T-helper 17 cell (primary cell): ENCODE measurements at places on chromosomes 11 and 22.

GRCh38 chr11:64041846-64042245, 6.1 kb downstream of the FLRT1 start:
- no peak overlapping the region for H3K4me3 ChIP-seq
- DNase-seq = no peak
- peaks cover 25% of the 10 kb centered on the region for H3K27me3 ChIP-seq
- H3K27ac ChIP-seq = no peak overlapping the region
- peaks cover 2% of the 10 kb centered on the region for H3K4me1 ChIP-seq

- no peak overlapping the region for H3K27ac ChIP-seq
- DNase-seq = no peak
- no peaks in the 10 kb centered on the region for H3K4me1 ChIP-seq
- H3K36me3 ChIP-seq = no peaks in the 10 kb centered on the region
- H3K4me3 ChIP-seq = no peak overlapping the region
These were observed 572.9 kb downstream of the NTM start for GRCh38 chr11:131943295-131943694.

- H3K4me1 ChIP-seq = peaks cover 17% of the 10 kb centered on the region
- H3K4me3 ChIP-seq = no peak overlapping the region
These were observed 4.5 kb downstream of the ZMAT5 start for GRCh38 chr22:29762263-29762662.

DNA sequence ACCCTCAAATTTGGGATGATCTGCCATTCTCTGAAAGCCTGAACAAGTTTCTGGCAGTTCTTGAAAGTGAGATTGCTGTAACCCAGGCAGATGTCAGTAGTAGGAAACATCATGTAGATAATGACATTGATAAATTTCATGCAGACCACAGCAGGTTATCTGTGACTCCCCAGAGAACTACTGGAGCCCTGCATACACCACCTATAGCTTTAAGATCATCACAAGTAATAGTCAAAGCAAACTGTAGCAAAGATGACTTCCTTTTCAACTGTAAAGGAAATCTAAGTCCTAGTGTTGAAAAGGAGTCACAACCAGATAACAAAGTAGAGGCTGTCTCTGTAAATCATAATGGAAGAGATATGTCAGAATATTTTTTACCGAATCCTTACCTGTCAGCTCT, 31.0 kb downstream of the DDIAS start:
- no peak for DNase-seq
- no peaks in the 10 kb centered on the region for H3K27me3 ChIP-seq
- H3K4me3 ChIP-seq = no peak overlapping the region
- no peaks in the 10 kb centered on the region for H3K36me3 ChIP-seq

DNA sequence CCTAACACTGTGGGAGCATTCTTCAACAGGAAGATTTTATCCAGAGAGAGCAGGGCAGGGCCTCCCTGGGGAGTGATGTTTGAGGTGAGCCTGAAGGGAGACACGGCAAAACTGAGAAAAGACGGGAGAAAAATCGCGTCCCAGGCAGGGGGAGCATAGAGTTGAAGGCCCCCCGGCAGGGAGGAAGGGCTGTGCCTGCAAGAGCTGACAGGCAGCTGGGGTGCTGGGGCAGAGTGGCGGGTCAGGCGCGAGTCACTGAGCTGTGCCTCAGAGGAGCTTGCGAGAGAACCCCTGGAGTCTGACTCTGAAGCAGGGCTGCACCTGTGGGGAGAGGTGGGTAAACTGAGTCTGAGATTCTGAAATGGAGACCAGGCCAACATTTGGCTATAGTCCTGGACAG, 14.8 kb downstream of the PKNOX2 start:
- no peak overlapping the region for H3K27ac ChIP-seq
- H3K4me3 ChIP-seq = no peak overlapping the region
- no peaks in the 10 kb centered on the region for H3K4me1 ChIP-seq
- peaks cover 6% of the 10 kb centered on the region for H3K36me3 ChIP-seq
- peaks cover 84% of the 10 kb centered on the region for H3K27me3 ChIP-seq

- peaks cover 27% of the 10 kb centered on the region for H3K4me1 ChIP-seq
- peaks cover 6% of the 10 kb centered on the region for H3K27me3 ChIP-seq
- no peak overlapping the region for H3K27ac ChIP-seq
- no peak for DNase-seq
- H3K4me3 ChIP-seq = no peak overlapping the region
- H3K36me3 ChIP-seq = peaks cover 3% of the 10 kb centered on the region
These were observed 48.0 kb upstream of the AMPD3 start for GRCh38 chr11:10407055-10407454.

DNA sequence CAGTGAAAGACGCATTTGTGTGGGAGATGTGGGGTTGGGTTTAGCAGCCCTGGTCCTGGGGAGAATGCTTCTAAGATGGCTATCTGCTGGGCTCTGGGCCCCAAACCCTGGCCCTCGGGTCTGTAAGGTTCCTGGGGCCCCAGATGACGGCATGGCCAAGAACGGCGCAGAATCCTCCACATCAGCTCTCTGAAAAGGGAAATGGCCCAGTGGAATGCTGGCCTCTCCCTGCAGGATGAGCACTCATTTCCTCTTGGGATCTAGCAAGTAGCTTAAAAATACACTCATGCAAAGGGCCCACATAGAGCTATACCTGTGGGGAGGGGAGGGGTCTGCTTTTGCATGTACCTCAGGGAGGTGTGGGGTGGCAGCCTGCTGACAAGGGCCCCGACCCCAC, 37.5 kb upstream of the LINC01488 start:
- peak overlapping the region; percentile 41 for H3K27ac ChIP-seq
- no peak for DNase-seq
- no peaks in the 10 kb centered on the region for H3K36me3 ChIP-seq
- H3K27me3 ChIP-seq = peaks cover 28% of the 10 kb centered on the region
- H3K4me3 ChIP-seq = peak overlapping the region; percentile 66

DNA sequence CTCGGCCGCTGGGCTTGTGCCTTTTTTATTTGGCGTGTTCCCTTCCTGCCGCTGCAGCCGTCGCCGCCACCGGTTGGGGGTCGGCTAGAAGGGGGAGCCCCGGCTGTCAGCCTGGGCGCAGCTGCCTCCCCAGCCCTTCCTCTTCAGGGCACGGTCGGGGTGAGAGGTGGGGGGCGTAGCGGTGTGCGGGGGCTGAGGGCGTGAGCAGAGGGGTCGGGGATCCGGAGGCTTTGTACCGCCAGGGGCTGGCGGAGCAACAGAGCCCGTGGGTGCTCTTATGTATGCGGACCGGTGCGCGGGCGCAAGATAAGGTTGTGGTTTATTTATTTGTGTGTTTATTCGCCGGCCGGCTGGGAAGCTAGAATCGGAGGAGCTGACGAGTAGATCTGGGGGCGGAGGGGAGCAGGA, 477 bp downstream of the ZBTB16 start:
- DNase-seq = no peak
- peaks cover 21% of the 10 kb centered on the region for H3K27me3 ChIP-seq
- H3K4me1 ChIP-seq = peaks cover 22% of the 10 kb centered on the region
- peak overlapping the region; percentile 95 for H3K4me3 ChIP-seq
- no peak overlapping the region for H3K27ac ChIP-seq
- no peaks in the 10 kb centered on the region for H3K36me3 ChIP-seq

DNA sequence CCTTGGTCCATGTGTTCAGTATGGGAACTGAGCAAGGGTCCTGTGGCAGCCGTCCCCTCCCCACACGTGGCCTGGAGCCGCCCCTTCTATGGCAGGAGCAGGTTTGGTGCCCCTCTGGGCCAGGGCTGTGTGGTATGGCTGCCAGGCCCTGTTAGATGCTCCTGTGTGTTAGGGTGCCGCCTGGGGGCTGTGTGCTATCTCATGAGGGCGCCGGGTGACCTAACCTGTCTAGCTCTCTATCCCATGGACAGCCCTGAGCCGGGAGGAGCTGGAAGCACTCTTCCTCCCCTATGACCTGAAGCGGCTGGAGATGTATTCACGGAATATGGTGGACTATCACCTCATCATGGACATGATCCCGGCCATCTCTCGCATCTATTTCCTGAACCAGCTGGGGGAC, 34.7 kb downstream of the NAT10 start:
- H3K4me1 ChIP-seq = peaks cover 18% of the 10 kb centered on the region
- no peak overlapping the region for H3K4me3 ChIP-seq
- H3K36me3 ChIP-seq = peaks cover 33% of the 10 kb centered on the region
- H3K27me3 ChIP-seq = no peaks in the 10 kb centered on the region

GRCh38 chr11:60855726-60856633, at the start of gene PTGDR2:
TSS of gene PTGDR2 (minus strand) at chr11:60855950. CDS start at chr11:60853722, 2,228 bp downstream.
- H3K36me3 ChIP-seq = peaks cover 4% of the 10 kb centered on the region
- peak within 1 kb of the TSS; percentile 63 for H3K27ac ChIP-seq
- no peak for DNase-seq
- H3K27me3 ChIP-seq = no peaks in the 10 kb centered on the region
- H3K4me1 ChIP-seq = peaks cover 5% of the 10 kb centered on the region

DNA sequence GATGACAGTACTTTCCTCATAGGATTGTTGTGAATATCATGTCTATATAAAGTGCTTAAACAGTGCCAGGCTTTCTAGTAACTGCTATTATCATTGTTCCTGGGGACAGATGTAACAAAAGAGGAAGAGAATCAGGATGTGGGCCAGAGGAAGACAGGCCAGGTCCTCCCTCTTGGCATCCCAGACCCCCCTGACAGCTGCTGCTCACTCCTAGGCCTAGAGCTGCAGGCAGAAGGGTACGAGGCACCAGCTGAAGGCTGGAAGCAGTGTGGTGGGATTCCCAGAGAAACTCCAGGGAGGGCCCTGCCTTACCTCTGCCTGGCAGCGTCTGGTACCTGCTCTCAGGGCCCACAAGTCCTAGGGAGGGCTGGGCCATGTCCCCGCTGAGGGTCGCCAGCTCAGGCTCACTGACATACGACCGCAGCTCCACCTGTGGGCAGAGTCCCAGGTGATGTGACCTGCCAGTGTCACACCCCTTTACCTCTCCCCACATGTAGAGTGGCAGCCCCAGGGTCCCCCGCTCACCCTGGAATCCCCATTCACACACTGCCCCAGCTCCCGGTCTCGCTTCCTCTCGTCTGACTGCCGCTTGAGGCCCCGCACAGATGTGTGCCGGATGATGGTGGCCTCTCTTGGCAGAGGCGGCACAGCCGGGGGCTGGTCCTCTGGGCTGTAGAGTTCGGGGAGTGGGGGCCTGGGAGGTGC, 52.2 kb downstream of the C11orf58 start:
- H3K36me3 ChIP-seq = no peaks in the 10 kb centered on the region
- H3K27ac ChIP-seq = peak overlapping the region; percentile 69
- peaks cover 28% of the 10 kb centered on the region for H3K4me1 ChIP-seq
- no peak overlapping the region for H3K4me3 ChIP-seq
- no peaks in the 10 kb centered on the region for H3K27me3 ChIP-seq

DNA sequence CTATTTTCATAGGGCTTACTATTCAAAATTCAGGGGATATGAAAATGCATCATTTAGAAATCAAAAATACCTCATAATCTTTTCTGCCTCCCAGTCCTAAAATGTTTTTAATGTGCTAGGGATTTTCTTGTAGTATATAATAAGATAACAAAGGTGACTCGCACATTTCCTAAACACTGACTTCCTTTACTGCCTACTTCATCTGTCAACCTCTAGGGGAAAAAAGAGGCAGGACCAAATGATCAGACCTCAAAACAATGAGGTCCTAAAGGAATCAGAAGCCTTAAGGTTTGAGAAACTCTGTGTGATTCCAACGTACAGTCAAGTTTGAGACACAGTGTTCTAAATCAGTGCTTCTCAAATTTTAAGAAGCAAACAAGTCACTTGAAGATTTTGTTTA, 56.1 kb upstream of the POU2AF2 start:
- H3K36me3 ChIP-seq = peaks cover 3% of the 10 kb centered on the region
- no peak for DNase-seq

DNA sequence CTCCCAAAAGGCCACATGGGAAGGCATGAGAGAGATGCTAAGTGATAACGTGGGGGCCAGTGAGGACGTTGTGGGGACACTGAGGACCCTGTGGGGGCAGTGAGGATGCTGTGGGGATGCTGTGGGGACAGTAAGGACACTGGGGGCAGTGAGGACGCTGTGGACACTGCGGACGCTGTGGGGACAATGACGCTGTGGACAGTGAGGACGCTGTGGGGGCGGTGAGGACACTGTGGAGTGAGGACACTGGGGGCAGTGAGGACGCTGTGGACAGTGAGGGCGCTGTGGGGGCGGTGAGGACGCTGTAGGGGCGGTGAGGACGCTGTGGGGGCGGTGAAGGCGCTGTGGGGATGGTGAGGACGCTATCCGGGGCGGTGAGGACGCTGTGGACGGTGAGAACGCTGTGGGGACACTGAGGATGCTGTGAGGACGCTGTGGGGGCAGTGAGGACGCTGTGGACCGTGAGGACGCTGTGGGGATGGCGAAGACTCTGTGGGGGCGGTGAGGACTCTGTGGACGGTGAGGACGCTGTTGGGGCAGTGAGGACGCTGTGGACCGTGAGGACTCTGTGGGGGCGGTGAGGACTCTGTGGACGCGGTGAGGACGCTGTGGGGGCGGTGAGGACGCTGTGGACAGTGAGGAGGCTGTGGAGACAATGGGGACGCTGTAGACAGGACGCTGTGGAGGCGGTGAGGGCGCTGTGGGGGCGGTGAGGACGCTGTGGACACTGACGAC, 1.8 kb downstream of the GP1BB start:
- H3K4me3 ChIP-seq = peak overlapping the region; percentile 73
- no peak overlapping the region for H3K27ac ChIP-seq
- H3K27me3 ChIP-seq = peaks cover 42% of the 10 kb centered on the region
- DNase-seq = no peak
- peaks cover 2% of the 10 kb centered on the region for H3K4me1 ChIP-seq

GRCh38 chr11:46120346-46121300, 631 bp downstream of the PHF21A start:
- peak overlapping the region; percentile 99 for H3K4me3 ChIP-seq
- peak overlapping the region; percentile 99 for H3K27ac ChIP-seq
- no peaks in the 10 kb centered on the region for H3K27me3 ChIP-seq
- peaks cover 40% of the 10 kb centered on the region for H3K4me1 ChIP-seq

DNA sequence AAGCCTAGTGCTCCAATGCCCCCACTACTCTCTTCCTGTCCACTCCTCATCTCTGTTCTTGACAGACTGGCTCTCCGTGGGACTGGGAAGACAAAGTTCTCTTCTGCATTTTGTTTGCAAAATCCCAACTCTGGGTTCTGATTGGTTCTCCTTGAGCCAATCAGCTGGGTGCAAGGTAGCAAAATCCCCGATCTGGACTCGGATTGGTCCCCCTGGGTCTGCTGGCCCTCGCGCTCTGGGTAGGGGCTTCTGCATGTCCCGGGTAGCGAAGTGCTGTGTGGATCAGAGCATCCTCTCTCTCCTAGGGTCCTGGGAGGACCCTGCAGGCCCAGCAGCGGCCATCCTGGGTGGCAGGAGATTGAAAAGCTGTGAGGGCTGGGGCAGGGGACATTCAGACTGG, 22.3 kb upstream of the A4GALT start:
- no peaks in the 10 kb centered on the region for H3K36me3 ChIP-seq
- no peak overlapping the region for H3K4me3 ChIP-seq
- peaks cover 36% of the 10 kb centered on the region for H3K27me3 ChIP-seq
- H3K4me1 ChIP-seq = peaks cover 3% of the 10 kb centered on the region
- H3K27ac ChIP-seq = no peak overlapping the region

DNA sequence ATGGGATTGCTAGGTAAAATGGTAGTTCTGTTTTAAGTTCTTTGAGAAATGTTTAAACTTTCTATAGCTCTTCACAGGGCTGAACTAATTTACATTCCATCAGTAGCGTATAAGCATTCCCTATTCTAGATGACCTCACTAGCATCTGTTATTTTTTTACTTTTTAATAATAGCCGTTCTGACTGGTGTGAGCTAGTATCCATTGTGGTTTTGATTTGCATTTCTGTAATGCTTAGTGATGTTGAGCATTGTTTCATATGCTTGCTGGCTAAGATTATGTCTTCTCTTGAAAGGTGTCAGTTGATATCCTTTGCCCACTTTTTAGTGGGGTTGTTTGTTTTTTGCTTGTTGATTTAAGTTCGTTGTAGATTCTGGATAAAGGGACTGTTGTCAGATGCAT, 35.9 kb downstream of the MMP27 start:
- no peaks in the 10 kb centered on the region for H3K4me1 ChIP-seq
- no peak for DNase-seq
- no peak overlapping the region for H3K27ac ChIP-seq

- peaks cover 24% of the 10 kb centered on the region for H3K27me3 ChIP-seq
- no peak for DNase-seq
- H3K4me1 ChIP-seq = peaks cover 2% of the 10 kb centered on the region
- H3K36me3 ChIP-seq = no peaks in the 10 kb centered on the region
- no peak overlapping the region for H3K27ac ChIP-seq
- H3K4me3 ChIP-seq = no peak overlapping the region
These were observed 17.2 kb upstream of the CTSD start for GRCh38 chr11:1780700-1781592.
